ENCODE measurements at places on chromosomes 5 and 9.

GRCh38 chr9:91953718-91954117 lies 3.7 kb upstream of the ROR2 start:
- DNase-seq, result no peak

DNA sequence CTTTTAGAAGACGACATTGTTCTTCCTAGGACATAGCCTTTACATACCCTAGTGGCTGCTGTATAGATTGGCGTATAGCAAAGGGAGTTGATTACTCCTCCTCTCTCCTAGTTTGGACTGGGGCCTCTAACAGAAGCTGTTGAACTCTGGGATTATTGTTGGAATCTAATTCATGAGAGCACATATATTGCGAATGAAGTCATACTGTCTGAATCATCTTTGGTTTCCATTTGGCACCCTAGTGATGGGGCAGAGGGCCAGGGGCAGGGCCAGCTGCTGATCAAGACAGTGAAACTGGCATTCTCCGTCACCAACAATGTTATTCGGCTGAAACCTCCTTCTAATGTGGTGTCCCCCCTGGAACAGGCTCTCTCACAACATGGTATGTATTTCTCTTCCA lies 40.3 kb downstream of the NUP188 start:
- DNase-seq, result no peak

DNA sequence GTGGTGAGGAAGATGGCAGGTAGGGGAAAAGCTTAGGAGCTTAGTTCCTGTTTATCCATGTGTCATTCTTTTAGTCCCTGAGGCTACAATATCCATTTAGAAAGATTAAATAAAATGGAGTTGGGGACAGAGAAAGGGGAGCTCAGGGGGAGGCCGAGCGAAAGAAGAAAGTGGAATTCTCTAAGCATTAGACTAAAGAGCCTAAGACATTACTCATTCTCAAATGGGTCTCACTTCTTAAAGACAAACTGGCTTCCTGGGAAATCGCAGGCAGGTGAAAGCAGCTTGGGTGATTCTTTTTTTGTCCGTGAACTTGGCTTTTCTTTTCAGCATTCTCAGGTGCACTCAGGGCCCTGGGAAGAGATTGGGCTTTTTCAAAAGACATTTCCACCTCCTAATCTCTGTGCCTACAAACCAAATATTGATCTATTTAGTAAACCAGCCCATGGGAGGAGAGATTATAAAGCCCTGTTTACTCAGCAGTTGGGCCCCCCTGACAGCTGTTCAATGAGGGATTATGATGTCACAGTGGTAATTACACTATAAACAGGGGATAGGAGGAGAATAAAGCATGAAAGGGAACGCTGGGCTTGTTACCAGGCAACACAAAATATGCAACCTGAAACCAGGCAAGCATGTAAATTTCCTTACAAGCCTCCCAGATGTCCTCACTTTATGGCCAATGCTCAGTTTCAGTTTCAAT lies 584.0 kb downstream of the ACTL7B start:
- DNase-seq, result no peak

DNA sequence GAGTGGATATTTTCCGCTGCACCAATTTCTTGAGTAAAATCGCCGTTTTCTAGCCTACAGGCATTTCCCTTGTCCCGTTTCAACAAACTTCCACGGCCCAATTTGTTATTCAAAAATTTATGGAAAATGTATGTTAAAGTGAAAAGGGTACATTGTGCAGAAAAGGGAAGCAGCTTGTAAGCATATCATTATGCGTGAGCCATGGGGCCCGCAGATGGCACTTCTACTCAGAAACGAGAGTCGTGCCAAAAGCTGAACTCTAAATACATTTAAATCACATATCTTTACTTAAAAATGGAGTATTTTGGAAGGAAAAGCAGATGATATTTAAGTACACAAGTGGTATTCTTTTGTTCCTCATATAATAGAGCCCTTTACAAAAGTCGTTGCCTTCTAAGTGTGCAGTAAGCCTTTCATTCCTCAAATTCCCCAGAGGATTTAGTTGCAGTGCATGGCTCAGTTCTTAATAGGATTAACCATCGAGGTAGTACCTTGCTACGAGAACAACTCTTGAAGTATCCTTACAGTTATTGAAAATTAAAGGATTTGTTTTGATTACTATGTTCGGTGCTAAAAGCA lies 1227.2 kb upstream of the WWC1 start:
- DNase-seq, result no peak

GRCh38 chr9:128818839-128819715 lies 777 bp downstream of the ENDOG start:
- DNase-seq, result no peak

DNA sequence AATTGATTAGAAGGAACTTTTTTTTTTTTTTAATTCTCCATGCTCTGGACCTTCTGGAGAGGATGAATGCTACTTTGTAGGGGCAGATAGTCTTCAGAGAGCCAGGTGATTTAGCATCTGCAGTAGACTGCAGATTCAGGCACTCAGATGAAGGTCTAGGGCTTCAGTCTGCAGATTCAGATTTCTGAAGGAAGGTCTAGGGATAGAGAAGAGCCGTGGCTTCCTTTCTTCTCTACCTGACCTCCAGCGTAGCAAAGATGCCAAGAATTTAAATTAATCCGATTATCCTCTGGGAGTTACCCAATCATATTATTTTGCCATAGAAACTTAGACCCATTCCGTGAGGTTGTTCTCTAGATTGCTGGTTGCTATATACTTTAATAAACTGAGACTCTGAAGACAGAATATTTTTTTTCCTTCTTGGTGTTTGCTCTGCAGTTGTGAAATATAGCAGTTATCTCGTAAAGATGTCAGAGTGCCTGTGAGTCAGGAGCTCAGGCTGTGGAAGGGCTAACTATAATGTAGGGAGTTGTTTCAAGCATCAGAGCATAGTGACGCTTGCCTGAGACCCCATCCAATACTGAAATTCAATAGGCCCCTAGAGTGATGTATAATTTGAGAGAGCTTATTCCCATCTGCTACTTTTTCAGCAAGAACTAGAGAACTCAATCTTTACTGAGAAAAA lies 132.7 kb upstream of the SLC12A2 start:
- DNase-seq, result no peak

DNA sequence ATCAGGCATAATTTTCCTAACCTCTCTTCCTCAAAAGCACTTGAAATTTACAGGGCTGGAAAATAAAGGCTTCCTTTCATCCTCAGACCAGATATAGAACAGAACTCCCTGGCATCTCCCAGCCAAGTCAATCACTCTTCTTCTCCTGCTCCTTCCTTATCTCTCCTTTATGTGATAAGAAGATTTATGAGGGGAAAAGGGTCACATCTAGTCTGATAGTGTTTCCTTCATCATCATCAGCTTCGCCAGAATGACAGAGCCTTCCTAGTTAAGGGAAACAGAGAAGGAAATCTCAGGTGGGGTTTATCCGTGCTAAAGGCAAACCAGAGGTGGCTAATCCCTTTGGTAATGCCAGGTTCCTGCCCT lies 36.2 kb downstream of the LIX1 start:
- DNase-seq, result no peak

GRCh38 chr5:78783434-78784130 lies 135.0 kb upstream of the LHFPL2 start:
- no peak for DNase-seq

All from hippocampal formation (tissue), 2 donors.